Ovary (tissue), 10 donors: ENCODE measurements at places on chromosomes 6 and 20. TPM values are rescaled to one million over a fixed set of nuclear protein-coding genes. Genes with fewer than 3 reads are reported as not detected.

LY6G5C gene
- 2.3 TPM for total RNA-seq

DEF6 gene
- 2.9 TPM for total RNA-seq

TP53INP2 gene
- total RNA-seq = 16.0 TPM

LRRC73 gene
- total RNA-seq = 4.8 TPM

NAA20 gene
- 58.6 TPM for total RNA-seq

CDYL gene
- 22.7 TPM for total RNA-seq

CDSN gene
- total RNA-seq = not detected

PRSS16 gene
- total RNA-seq = 3.3 TPM

- H3K27ac ChIP-seq = no peak overlapping the region
- H3K4me1 ChIP-seq = no peaks in the 10 kb centered on the region
- H3K4me3 ChIP-seq = no peak overlapping the region
- DNase-seq = no peak
Observed at GRCh38 chr6:20447157-20447556, 45.5 kb downstream of the E2F3 start.

DNA sequence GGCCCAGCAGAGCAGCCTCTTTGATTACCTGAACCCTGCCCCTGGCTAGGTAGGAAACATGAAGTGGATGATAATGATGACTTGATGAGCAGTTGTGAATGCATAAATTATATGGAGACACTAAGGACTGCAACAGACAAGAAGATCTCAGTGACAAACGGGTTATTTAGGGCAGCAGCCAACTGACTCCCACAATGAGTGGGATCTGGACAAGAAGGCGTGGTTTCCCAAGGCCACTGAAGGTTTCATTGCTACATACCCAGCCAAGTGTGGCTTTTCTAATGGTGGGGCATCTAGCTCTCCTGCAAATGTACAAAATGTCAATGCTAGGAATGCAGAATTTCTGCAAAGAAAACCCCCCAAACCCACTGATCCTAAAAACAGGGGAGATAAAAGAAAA lies 29.4 kb downstream of the RING1 start:
- no peaks in the 10 kb centered on the region for H3K4me1 ChIP-seq
- H3K27me3 ChIP-seq = no peaks in the 10 kb centered on the region
- no peak overlapping the region for H3K4me3 ChIP-seq

GRCh38 chr20:22807045-22807444 lies 222.7 kb upstream of the FOXA2 start:
- no peak overlapping the region for H3K27ac ChIP-seq
- H3K27me3 ChIP-seq = no peaks in the 10 kb centered on the region
- H3K36me3 ChIP-seq = no peaks in the 10 kb centered on the region
- H3K4me3 ChIP-seq = no peak overlapping the region

GRCh38 chr6:35681298-35681697 lies 7.4 kb downstream of the FKBP5 start:
- H3K4me1 ChIP-seq = peaks cover 13% of the 10 kb centered on the region
- no peak overlapping the region for H3K4me3 ChIP-seq
- no peak overlapping the region for H3K27ac ChIP-seq
- no peak for DNase-seq
- H3K36me3 ChIP-seq = no peaks in the 10 kb centered on the region
- H3K27me3 ChIP-seq = no peaks in the 10 kb centered on the region

DNA sequence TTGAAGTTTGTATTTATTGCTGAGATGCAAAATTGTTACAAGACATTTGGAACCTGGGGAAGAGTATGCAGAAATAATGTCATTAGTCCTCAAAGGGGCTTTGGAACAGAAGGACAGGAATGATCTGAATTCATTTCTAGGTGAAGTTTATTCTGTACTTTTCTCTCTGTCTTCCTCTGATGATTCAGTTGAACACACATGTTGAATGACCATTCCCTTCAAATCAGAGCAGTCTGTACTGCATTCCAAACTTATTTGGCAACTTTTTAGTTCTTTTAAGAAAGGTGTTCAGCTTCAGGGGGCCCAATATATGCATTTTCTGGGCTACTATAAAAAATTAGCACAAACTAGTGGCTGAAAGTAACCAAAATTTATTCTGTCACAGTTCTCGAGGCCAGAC lies 213.9 kb upstream of the LAMP5 start:
- H3K4me1 ChIP-seq = no peaks in the 10 kb centered on the region
- H3K4me3 ChIP-seq = no peak overlapping the region
- H3K27ac ChIP-seq = no peak overlapping the region
- H3K36me3 ChIP-seq = no peaks in the 10 kb centered on the region

GRCh38 chr20:4740774-4741431 lies 19.2 kb downstream of the PRND start:
- H3K36me3 ChIP-seq = no peaks in the 10 kb centered on the region
- H3K27me3 ChIP-seq = no peaks in the 10 kb centered on the region
- H3K27ac ChIP-seq = no peak overlapping the region
- no peak overlapping the region for H3K4me3 ChIP-seq
- DNase-seq = peak; percentile 48

GRCh38 chr6:80633412-80633811 lies 526.9 kb downstream of the BCKDHB start:
- no peak overlapping the region for H3K4me3 ChIP-seq
- H3K4me1 ChIP-seq = no peaks in the 10 kb centered on the region
- DNase-seq = no peak

- H3K27me3 ChIP-seq = no peaks in the 10 kb centered on the region
- no peak for DNase-seq
- H3K4me1 ChIP-seq = no peaks in the 10 kb centered on the region
- H3K27ac ChIP-seq = no peak overlapping the region
Observed at GRCh38 chr6:138234363-138234762, 16.1 kb upstream of the PBOV1 start.

- H3K27me3 ChIP-seq = no peaks in the 10 kb centered on the region
- DNase-seq = no peak
- H3K36me3 ChIP-seq = no peaks in the 10 kb centered on the region
Observed at GRCh38 chr20:58020656-58021454, 207.6 kb downstream of the ANKRD60 start.
